ENCODE measurements at places on chromosomes 3 and 15. TPM values are rescaled to one million over a fixed set of nuclear protein-coding genes. Genes with fewer than 3 reads are reported as not detected.

DNA sequence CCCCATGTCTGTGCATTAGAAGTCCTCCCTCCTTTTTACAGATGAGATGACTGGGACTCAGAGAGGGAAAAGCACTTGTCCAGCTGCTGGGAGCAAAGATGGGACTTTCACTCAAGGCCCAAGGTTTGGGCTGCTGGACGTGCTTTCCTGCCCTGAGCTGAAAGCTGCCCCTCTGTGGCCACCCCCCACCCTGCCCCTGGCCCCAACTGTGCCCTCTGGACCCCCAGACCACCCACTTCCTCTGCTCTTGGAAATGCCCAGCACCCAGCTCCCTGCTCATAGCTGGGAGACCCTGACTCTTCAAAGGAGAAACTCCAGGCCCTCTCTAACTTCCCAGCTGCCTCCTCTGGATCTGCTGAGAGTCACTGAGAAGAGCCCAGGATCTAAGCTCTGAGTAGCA lies 20.7 kb downstream of the GRIP2 start:
- no peak for DNase-seq

DNA sequence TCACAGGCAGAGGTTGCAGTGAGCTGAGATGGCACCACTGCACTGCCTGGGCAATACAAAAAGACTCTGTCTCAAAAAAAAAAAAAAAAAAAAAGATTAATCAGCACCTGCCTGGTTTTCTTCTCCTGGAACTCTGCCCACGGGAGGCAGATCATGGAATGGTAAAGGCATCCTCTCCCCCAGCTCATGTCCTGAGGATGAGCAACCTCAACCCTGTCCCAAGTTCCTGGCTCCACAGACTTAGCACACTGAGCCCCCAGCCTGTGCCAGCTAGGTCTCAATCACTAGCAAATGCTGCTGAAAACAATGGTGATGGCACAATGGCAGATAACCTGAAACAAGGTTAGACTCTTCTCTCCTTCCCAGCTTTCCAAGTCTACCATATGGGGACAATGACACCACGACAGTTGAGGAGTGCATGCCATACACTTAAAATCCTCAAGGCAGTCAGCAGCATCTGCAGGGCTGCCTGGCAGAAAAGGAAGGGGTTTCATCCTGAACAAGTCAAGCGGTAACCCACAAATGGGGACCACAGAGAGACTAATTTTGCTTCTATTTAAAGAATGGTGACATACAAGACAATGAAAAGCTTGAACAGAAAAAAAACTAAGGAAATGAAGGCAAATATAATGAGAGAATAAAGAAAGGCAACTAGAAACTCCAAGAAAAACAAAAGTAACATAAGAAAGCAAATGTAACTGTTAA lies 4.8 kb downstream of the CLN6 start:
- no peak for DNase-seq

PLA2G4E gene
- total RNA-seq = not detected

GRCh38 chr3:102936511-102937045 lies 501.8 kb downstream of the ZPLD1 start:
- DNase-seq = no peak
